ENCODE measurements at places on chromosomes 4 and X. TPM values are rescaled to one million over a fixed set of nuclear protein-coding genes. Genes with fewer than 3 reads are reported as not detected.

The FAM47A gene
- not detected for total RNA-seq

The FRMD7 gene
- not detected for total RNA-seq

The HEPH gene
- total RNA-seq, result not detected

The CXorf51A gene
- not detected for total RNA-seq

The SLC49A3 gene
- 0.72 TPM for total RNA-seq

The XAGE2 gene
- total RNA-seq, result not detected

The TEX11 gene
- not detected for total RNA-seq

The CYLC1 gene
- not detected for total RNA-seq

The ZCCHC18 gene
- 0.69 TPM for total RNA-seq

The SPIN2A gene
- total RNA-seq, result 1.0 TPM

The BMP3 gene
- total RNA-seq, result not detected

The FGFBP2 gene
- total RNA-seq, result 2.0 TPM

The NOX1 gene
- total RNA-seq, result not detected

The NDP gene
- total RNA-seq, result not detected

The DCLK2 gene
- not detected for total RNA-seq

DNA sequence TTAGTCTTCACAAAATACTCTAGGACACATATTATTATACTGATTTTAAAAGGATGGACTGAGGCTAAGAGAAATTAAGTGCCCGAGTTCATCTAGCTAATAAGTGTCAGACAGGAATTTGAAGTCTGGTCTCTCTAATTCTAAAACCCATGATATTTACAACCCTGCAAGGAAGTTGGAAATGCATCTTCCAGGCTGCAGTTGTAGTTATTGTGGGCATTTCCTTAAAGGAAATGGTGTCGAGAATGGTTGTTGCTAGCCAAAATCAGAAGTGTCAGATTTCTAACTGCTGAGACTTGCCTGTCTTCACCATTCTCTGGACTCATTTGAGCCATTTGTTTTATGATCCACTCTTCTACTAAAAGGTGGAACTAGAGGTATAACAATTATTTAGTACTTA, 82.5 kb downstream of the FAT4 start:
- no peak overlapping the region for H3K4me3 ChIP-seq
- no peaks in the 10 kb centered on the region for H3K27me3 ChIP-seq
- DNase-seq, result no peak
- no peaks in the 10 kb centered on the region for H3K36me3 ChIP-seq
- H3K27ac ChIP-seq, result no peak overlapping the region
- no peaks in the 10 kb centered on the region for H3K4me1 ChIP-seq

GRCh38 chrX:30504309-30504708, 73.3 kb downstream of the TASL start:
- H3K36me3 ChIP-seq, result no peaks in the 10 kb centered on the region
- no peak for DNase-seq
- no peak overlapping the region for H3K4me3 ChIP-seq
- H3K4me1 ChIP-seq, result no peaks in the 10 kb centered on the region
- peaks cover 10% of the 10 kb centered on the region for H3K27me3 ChIP-seq

- DNase-seq, result no peak
- H3K27me3 ChIP-seq, result no peaks in the 10 kb centered on the region
- no peak overlapping the region for H3K27ac ChIP-seq
- no peak overlapping the region for H3K4me3 ChIP-seq
Measured at GRCh38 chr4:71383984-71384383, 45.2 kb downstream of the SLC4A4 start.

GRCh38 chr4:188854436-188854835, 715.2 kb downstream of the TRIML1 start:
- no peaks in the 10 kb centered on the region for H3K27me3 ChIP-seq
- DNase-seq, result no peak
- H3K4me3 ChIP-seq, result no peak overlapping the region
- no peaks in the 10 kb centered on the region for H3K4me1 ChIP-seq
- no peaks in the 10 kb centered on the region for H3K36me3 ChIP-seq

DNA sequence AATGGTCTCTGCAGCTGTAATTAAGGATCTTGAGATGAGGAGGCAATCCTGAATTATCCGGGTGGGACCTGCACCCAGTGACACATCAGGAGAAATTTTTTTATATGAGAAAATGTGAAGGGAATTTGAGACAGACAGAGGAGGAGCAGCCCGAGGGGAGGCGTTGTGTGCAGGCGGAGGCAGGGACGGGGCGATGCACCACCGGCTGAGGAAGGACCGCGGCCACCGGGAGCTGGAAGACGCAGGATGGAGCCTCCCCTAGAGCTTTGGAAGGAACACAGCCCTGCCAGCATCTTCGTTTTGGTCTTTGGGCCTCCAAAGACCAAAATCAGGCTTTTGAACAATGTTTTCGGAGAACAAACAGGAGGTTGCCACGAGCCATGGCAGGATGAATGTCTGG, 85.0 kb upstream of the ADRA2C start:
- no peaks in the 10 kb centered on the region for H3K36me3 ChIP-seq
- no peaks in the 10 kb centered on the region for H3K4me1 ChIP-seq
- no peak for DNase-seq
- H3K27me3 ChIP-seq, result no peaks in the 10 kb centered on the region
- no peak overlapping the region for H3K4me3 ChIP-seq
- H3K27ac ChIP-seq, result no peak overlapping the region

- H3K36me3 ChIP-seq, result no peaks in the 10 kb centered on the region
- no peaks in the 10 kb centered on the region for H3K4me1 ChIP-seq
- H3K27me3 ChIP-seq, result peaks cover 42% of the 10 kb centered on the region
Measured at GRCh38 chr4:74794382-74795010, at the start of gene BTC. Gene BTC (minus strand): TSS chr4:74794523. CDS start chr4:74794325, 198 bp downstream.

DNA sequence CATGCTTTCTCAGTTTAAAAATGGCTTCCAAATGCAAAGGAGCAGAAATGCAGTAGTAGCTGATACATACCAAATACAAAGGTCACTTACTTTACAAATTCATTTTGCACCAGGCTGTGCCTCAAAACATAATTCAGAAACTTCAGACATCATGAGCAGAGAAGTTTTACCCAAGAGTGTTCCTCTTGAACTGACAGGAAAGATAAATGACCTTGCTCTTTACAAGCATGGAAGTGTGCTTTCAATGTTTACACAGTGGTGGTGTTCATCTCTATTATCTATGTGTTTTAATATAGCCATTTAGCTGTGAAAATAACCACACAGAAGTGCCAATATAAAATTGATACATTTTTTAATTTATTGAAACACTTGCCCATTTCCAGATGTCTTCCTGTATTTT, 383.4 kb downstream of the ANKRD50 start:
- H3K4me1 ChIP-seq, result no peaks in the 10 kb centered on the region
- no peak overlapping the region for H3K27ac ChIP-seq
- no peaks in the 10 kb centered on the region for H3K36me3 ChIP-seq
- no peak overlapping the region for H3K4me3 ChIP-seq
- H3K27me3 ChIP-seq, result no peaks in the 10 kb centered on the region

DNA sequence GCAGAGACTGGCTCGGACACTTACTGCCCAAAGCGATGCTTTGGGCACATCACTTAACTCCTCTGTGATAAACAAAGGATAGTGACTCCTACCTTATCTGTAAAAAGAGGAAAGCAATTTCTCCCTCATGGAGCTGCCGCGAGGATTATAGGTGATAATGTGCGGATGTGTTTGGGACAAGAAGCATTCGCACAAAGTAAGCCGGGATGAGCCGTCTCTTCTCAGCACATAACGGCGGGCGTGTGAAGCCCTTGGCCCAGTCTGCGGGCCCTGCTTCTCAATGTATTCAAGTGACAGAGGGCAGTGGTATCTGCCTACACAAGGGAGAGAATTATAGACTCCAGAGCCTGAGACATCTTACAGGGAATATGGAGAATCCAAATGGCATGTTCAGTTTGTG, 550.3 kb upstream of the CPEB2 start:
- DNase-seq, result no peak
- H3K4me3 ChIP-seq, result no peak overlapping the region
- H3K4me1 ChIP-seq, result no peaks in the 10 kb centered on the region
- H3K27ac ChIP-seq, result no peak overlapping the region
- no peaks in the 10 kb centered on the region for H3K27me3 ChIP-seq

DNA sequence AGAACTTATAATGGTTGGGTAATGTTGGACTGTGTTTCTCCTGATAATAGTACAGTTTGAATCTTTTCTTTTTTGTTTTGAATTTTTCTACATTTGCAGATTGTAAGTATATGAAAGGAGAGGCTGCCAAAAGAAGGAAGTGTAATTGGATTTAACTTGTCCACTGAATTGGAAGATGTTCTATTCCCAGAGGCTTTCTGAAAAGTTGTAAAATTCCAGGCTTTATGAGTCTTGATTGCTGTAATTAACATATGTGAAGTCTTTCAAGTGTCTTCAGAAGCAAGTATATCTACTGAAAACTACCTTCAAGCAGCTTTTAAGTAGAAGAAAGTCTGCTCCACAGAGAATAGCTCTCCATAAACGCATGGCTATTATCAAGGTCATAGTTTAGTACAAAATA, 2456.4 kb downstream of the PCDH7 start:
- H3K36me3 ChIP-seq, result no peaks in the 10 kb centered on the region
- no peak for DNase-seq
- no peaks in the 10 kb centered on the region for H3K4me1 ChIP-seq
- no peak overlapping the region for H3K4me3 ChIP-seq
- no peaks in the 10 kb centered on the region for H3K27me3 ChIP-seq
- no peak overlapping the region for H3K27ac ChIP-seq

DNA sequence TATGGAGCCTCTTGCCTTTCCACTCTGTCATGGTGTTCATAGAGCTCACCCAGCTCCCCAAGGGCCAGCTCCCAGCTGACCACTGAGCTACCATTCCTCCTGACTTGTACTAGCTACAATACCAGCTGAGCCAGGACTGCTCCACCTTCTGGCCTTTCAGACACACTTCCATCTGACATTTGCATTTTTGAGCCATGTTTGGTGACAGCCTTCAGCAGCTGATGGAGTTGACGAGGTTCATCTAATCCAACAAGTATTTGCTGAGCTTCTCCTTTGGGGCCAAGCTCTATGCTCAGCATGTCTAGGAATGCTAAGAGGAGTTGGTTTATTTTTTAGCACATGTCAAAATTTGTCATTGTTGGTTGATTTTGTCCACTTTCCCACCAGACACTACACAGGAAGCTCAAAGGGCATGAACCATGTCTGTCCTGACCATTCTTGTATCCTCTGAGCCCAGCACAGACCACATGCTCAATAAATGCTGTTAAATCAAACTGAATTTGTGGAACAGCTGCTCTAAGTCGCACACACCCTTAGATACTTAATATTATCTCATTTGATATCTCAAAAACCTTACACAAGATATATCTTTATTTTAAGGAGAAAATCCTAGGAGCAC, 142.6 kb upstream of the PPARGC1A start:
- no peak overlapping the region for H3K4me3 ChIP-seq
- H3K27ac ChIP-seq, result no peak overlapping the region
- H3K4me1 ChIP-seq, result no peaks in the 10 kb centered on the region
- no peaks in the 10 kb centered on the region for H3K36me3 ChIP-seq
- no peaks in the 10 kb centered on the region for H3K27me3 ChIP-seq

DNA sequence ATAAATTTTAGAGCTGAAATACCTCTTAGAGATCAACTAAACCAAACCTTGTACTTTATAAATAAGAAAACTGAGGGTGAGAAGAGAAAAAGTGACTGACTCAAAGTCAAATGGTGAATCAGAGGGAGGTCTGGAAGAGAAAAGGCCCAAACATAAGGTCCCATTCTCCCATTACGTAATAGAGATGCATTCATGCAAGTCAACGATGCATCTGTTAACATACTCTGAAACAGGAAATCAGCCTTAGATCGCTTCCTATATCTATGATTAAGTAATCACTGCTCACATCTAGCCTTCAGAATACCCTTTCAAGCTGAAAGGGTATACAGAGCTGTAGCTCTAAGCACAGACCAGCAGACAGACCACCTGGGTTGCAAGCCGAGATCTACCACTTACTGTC, 6.5 kb downstream of the RNF150 start:
- H3K4me1 ChIP-seq, result no peaks in the 10 kb centered on the region
- no peak for DNase-seq
- peaks cover 34% of the 10 kb centered on the region for H3K27me3 ChIP-seq
- H3K27ac ChIP-seq, result no peak overlapping the region
- no peak overlapping the region for H3K4me3 ChIP-seq

DNA sequence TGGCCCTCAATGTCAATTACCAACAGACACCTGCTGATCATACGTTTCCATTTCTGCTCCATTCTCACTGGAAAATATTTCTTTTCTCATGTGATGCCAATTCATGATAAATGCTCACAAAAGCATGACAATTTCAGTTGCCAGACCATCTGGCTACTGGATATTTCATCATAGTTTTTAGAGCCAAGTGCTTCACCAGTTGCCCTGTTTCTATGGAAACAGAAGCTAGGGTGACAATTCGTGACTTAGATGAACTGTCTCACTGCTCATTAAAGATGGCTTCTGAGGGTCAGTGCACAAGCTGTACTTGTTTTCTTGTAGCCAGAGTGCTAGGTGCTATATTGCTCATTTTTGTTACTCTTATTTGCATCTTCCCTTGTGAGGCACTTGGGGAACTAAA, 184.9 kb downstream of the COMMD8 start:
- H3K27me3 ChIP-seq, result no peaks in the 10 kb centered on the region
- no peak overlapping the region for H3K4me3 ChIP-seq
- no peaks in the 10 kb centered on the region for H3K36me3 ChIP-seq
- no peaks in the 10 kb centered on the region for H3K4me1 ChIP-seq
- no peak for DNase-seq

GRCh38 chrX:40006106-40007017, 91.4 kb downstream of the BCOR start:
- H3K36me3 ChIP-seq, result no peaks in the 10 kb centered on the region
- peak; percentile 77 for DNase-seq
- peaks cover 29% of the 10 kb centered on the region for H3K27me3 ChIP-seq
- peak overlapping the region; percentile 62 for H3K4me3 ChIP-seq

- H3K27ac ChIP-seq, result no peak overlapping the region
- H3K4me1 ChIP-seq, result no peaks in the 10 kb centered on the region
- no peaks in the 10 kb centered on the region for H3K36me3 ChIP-seq
- DNase-seq, result no peak
- H3K27me3 ChIP-seq, result peaks cover 16% of the 10 kb centered on the region
Measured at GRCh38 chr4:145566768-145567167, 52.4 kb upstream of the MMAA start.

GRCh38 chr4:166662266-166662843, 571.9 kb downstream of the SPOCK3 start:
- DNase-seq, result no peak
- H3K27ac ChIP-seq, result no peak overlapping the region
- H3K4me3 ChIP-seq, result no peak overlapping the region
- no peaks in the 10 kb centered on the region for H3K4me1 ChIP-seq

- H3K4me3 ChIP-seq, result no peak overlapping the region
- DNase-seq, result no peak
- H3K27me3 ChIP-seq, result no peaks in the 10 kb centered on the region
- no peak overlapping the region for H3K27ac ChIP-seq
- H3K4me1 ChIP-seq, result no peaks in the 10 kb centered on the region
Measured at GRCh38 chr4:69497076-69497475, 1.4 kb upstream of the UGT2B4 start.

DNA sequence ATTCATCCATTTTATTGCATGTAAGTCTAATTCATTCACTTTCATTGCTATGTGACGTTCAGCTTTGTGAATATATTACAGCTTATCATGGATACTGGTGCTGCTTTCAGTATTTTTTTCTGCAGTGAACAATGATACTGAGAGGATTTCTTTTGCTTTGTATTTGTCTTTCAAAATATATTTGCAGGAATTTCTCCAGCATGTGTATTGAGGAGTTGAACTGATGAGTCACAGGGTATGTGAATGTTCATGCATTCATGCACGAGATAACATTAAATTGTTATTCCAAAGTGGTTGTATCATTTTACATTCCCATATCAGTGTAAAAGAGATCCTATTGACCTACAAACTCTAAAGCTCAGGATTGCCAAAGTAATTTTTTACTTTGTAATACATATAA, 283.8 kb upstream of the ARSJ start:
- H3K4me1 ChIP-seq, result no peaks in the 10 kb centered on the region
- H3K4me3 ChIP-seq, result no peak overlapping the region
- no peak for DNase-seq
- no peaks in the 10 kb centered on the region for H3K36me3 ChIP-seq
- no peaks in the 10 kb centered on the region for H3K27me3 ChIP-seq
